ENCODE measurements at places on chromosomes 4 and X. TPM values are rescaled to one million over a fixed set of nuclear protein-coding genes. Genes with fewer than 3 reads are reported as not detected.

HMGN5 gene
- total RNA-seq: 4.2 TPM

ASB9 gene
- 1.2 TPM for total RNA-seq

IL2RG gene
- not detected for total RNA-seq

SFRP2 gene
- 4.8 TPM for total RNA-seq

SHROOM4 gene
- total RNA-seq: 3.0 TPM

LANCL3 gene
- 7.8 TPM for total RNA-seq

TSPAN5 gene
- total RNA-seq: 45.4 TPM

VSIG1 gene
- 2.3 TPM for total RNA-seq

PHKA2 gene
- total RNA-seq: 19.6 TPM

SPANXA1 gene
- total RNA-seq: not detected

NEUROG2 gene
- total RNA-seq: 1.6 TPM

MAGEA6 gene
- not detected for total RNA-seq

SLC4A4 gene
- 61.1 TPM for total RNA-seq

DCAF4L1 gene
- 0.23 TPM for total RNA-seq

MAGEA11 gene
- not detected for total RNA-seq

CXCL10 gene
- 0.46 TPM for total RNA-seq

C4orf36 gene
- total RNA-seq: 3.2 TPM

YIPF7 gene
- total RNA-seq: 3.5 TPM

TMEM156 gene
- 0.46 TPM for total RNA-seq

EREG gene
- under 0.01 TPM for total RNA-seq

GASK1B gene
- 44.8 TPM for total RNA-seq

NLRP2B gene
- total RNA-seq: not detected

DDIT4L gene
- 3.7 TPM for total RNA-seq

NPY5R gene
- 11.3 TPM for total RNA-seq

TRPC5OS gene
- 0.23 TPM for total RNA-seq

ARX gene
- 10.4 TPM for total RNA-seq

ZNF630 gene
- 5.3 TPM for total RNA-seq

PCDH7 gene
- 128 TPM for total RNA-seq

BGN gene
- 7.6 TPM for total RNA-seq

CAPN6 gene
- 0.23 TPM for total RNA-seq

DNAAF6 gene
- total RNA-seq: 0.92 TPM

TBC1D9 gene
- total RNA-seq: 112 TPM

OPRPN gene
- not detected for total RNA-seq

SH2D1A gene
- total RNA-seq: not detected

All from diencephalon (tissue), 1 donor.